ENCODE measurements at places on chromosomes 6 and 20. TPM values are rescaled to one million over a fixed set of nuclear protein-coding genes. Genes with fewer than 3 reads are reported as not detected.
A peak's percentile ranks its signal among the peaks of the same experiment; 100 is the strongest.

DNA sequence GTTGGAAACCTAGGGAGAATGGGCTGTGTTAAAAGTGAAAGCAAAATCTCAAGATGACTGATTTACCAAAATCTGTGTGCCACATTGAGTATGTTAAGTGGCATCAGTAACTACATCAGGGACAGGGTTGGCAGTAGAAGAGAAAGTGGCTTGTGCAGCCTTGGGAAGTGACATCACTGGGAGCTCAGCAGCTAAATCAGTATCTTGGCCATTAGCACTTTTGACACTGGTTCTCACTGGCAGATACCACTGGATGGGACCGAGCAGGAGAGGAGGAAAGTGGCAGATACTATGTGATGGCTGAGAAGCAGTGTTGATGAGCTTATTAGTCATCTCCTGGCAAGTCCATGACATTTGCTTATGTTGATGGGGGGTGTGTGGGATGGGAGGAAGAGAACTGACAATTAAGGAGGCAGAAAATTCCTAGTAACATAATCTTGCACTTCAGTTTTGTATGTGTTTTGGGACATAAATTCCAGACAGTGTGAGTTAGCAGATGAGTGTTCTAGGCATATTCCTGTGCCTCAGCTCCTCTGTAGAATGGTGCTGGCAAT lies 322.2 kb downstream of the SOX4 start:
- DNase-seq, result no peak

Gene SOD2
- total RNA-seq, result 271 TPM

DNA sequence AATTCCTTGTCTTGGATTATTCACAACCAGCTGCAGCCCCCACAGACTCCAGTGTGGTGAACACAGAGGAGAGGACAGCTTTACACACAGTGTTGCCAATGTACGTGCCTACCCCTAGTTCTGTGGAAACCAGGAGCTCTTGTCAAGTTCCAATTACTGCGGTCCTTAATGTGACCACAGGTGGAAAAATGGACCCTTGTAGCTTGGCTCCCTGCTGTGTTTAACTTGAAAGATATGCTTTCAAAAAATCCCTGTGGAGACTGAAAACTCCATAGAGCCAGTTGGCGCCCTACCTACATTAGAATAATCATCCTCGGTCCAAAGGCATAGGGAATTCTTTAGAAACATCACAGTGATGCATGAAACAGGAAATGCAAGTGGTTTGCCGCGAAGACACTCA lies 118.3 kb upstream of the SLC22A23 start:
- no peak for DNase-seq

DNA sequence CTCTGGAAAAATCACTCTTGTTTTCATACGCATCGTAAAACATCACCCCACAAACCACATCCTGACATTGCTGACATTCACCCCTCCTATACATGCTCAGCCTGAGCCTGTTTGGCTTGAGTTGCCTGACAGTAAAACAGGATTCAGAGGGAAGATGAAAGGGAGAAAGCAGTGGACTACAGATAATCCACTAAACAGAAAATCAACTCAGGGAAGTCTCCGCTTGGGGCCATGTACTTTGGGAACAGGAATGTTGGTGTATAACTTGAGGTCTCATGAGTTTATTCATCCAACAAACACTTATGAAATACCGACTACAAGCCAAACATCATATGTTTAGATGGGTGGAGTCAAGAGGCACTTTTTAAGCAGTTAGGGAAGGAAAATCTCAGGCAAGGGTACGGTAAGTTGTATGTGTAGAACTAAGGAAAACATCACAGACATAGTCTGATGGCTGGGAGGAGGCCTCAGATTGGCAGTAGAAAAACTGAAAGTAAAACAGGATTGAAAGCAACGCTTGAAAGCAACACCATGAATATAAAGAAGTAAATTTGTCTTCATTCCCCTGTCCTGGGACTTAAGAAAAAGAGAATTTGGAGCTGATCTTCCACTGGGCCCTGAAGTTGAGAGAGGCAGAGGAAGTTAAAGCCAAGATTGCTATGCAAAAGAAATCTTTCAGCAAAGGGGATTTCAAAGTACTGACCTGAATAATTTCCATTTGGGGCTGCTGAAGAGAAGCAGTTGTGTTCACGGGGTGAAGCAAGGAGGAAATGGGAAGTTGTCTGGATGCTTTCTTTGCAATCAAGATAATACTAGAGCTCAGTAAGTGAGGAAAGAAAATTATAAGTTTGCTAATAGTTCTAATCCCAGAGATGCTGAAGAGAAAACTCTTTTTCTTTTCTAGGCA lies 28.8 kb downstream of the PDE7B start:
- peak; percentile 14 for DNase-seq

Gene ARHGAP18
- 6.0 TPM for total RNA-seq

DNA sequence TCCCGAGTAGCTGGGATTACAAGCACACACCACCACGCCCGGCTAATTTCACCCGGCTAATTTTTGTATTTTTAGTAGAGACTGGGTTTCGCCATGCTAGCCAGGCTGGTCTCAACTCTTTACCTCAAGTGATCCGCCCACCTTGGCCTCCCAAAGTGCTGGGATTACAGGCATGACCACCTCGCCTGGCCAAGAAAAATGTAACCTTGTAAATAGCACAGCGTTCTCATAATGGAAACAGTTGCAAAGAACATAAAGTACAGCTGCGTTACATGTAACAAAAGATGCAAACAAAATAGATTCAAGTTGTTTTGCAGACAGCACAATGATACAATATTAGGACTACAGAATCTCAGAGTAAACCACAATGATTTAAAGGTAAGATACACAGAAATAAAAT lies 14.6 kb downstream of the TLDC2 start:
- no peak for DNase-seq

GRCh38 chr6:154928325-154928922 lies 66.7 kb upstream of the TIAM2 start:
- peak; percentile 58 for DNase-seq

Gene ZNF292
- 36.2 TPM for total RNA-seq

DNA sequence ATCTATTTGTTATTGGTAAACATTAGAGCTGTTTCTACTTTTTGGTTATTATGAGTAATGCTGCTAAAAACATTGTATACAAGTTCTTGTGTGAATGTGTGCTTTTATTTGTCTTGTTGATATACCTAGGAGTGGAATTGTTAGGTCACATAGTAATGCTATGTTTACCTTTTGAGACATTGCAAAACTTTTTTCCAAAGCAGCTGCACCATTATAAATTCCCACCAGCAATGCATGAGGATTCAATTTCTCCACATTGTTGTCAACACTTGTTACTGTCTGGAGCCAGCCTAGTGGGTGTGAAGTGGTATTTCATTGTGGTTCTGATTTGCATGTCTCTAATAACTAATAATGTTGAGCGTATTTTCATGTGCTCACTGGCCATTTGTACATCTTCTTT lies 145.9 kb downstream of the CCDC170 start:
- no peak for DNase-seq

Gene PBOV1
- total RNA-seq, result not detected

GRCh38 chr6:106705156-106705555 lies 75.8 kb downstream of the QRSL1 start:
- DNase-seq, result no peak

GRCh38 chr20:20435453-20435852 lies 67.5 kb downstream of the INSM1 start:
- no peak for DNase-seq

GRCh38 chr6:149728499-149729234 lies 10.8 kb upstream of the LATS1 start:
- no peak for DNase-seq

DNA sequence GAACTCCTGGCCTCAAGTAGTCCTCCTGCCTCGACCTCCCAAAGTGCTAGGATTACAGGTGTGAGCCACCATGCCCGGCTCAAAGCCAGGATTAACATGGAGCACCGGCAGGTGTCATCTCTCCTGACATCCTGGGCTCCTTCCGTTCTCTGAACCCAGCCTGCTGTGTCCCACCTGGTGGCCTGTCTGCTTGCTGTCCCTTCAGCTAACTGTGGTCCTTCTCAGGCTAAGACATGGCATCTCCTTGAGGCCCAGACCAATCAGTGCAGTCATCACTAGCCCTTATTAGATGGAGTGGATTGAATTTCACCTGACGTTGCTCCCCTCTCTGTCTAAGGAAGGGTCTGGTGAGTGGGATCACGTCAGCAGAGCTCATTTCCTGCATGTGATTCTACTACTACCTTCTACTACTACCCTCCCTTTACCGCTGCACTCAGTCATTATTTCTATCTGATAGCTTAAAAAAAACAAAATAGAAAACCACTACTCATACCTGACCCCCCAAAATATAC lies 28.0 kb upstream of the SYNJ2 start:
- DNase-seq, result no peak

GRCh38 chr6:49410564-49410963 lies 52.5 kb downstream of the MMUT start:
- DNase-seq, result no peak

DNA sequence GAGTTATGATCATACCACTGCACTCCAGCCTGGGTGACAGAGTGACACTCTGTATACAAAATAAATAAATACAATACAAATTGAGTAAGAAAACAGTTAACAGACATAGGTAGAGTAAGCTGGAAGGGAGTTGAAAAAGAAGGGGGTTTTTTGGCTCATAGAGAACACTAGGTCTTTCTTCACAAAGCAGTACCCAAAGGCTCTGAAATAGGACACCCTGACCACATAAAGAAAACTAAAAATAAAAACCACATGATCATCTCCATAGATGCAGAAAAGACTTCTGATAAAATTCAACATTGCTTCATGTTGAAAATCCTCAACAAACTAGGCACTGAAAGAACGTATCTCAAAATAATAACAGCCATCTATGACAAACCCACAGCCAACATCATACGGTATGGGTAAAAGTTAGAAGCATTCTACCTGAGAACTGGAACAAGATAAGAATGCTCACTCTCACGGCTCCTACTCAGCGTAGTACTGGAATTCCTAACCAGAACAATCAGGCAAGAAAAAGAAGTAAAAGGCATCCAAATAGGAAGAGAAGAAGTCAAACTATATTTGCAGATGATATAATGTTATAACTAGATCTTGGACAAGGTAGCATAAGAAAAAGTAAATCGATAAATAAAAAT lies 48.6 kb downstream of the TOMM6 start:
- no peak for DNase-seq

DNA sequence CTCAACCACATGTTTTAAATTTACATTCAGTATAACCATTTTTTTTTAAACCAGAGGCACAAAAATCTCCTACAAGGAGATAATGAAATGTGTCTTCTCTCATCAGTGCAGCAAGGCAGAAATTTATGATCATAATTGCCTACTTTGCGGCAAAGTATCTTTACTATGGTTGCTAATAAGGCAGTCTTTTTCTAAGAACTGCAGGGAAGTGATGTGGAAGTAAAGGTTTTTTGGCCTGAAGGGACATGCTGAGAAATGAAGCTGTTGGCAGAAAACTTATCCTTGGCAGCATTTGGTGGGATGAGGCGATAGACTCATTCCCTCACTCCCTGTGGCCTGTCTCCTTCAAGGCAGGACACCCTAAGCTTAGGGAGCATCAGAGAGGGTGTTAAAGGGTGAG lies 48.7 kb downstream of the SCGN start:
- no peak for DNase-seq

- no peak for DNase-seq
Observed at GRCh38 chr20:44720621-44720996, 5.4 kb downstream of the CCN5 start.

Gene TAPBP
- total RNA-seq, result 196 TPM

DNA sequence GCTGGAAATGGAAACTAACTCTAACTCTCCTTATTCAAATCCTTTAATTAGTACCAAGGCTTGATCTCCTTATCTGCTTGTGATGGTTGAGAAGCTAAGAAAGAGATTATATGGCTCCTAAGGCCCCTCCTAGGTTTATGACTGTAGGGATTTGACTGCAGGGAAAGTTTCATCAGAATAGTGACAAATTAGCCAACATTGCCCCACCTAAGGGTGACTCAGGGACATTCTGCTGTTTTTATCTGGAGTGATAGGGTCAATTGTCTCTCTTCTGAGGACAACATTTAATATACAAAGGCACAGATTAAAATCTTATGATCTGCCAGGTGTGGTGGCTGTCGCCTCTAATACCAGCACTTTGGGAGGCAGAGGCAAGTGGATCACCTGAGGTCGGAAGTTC lies 138.1 kb upstream of the MARCKS start:
- peak; percentile 47 for DNase-seq

DNA sequence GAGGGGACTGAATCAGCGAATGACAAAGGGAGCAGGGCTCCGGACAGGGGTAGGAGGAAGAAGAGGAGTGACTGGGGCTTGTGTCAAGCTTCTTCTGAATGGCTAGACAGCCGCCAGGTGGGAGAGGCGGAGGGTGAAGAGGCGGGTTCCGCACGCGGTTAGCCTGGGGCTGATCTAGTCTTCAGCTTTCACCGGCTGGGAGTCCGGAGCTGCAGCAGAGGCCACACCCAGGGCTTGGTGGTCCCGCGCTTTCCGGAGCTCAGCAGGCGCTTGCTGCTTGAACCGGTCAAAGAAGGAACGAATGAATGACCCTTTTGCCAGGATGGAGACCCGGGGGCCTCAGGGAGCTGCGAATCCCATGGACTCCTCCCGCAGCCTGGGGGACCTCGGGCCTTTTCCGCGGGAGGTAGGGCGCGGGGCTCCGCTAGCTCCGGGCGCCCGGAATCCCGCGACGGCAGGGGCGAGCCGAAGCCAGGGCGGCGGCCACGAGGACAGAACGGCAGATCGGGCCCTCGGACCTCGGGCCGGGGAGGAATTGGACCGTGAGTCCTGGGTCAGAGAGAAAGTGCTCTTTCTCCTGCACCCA lies at the start of gene C6orf141:
Gene C6orf141 (plus strand): TSS at position 177 of the 586 bp plus-strand sequence. CDS start 125 bp downstream, at position 302.
- DNase-seq, result peak; percentile 76

Gene BMP6
- total RNA-seq, result 8.2 TPM

GRCh38 chr6:83908813-83909212 lies 49.3 kb downstream of the CYB5R4 start:
- no peak for DNase-seq

DNA sequence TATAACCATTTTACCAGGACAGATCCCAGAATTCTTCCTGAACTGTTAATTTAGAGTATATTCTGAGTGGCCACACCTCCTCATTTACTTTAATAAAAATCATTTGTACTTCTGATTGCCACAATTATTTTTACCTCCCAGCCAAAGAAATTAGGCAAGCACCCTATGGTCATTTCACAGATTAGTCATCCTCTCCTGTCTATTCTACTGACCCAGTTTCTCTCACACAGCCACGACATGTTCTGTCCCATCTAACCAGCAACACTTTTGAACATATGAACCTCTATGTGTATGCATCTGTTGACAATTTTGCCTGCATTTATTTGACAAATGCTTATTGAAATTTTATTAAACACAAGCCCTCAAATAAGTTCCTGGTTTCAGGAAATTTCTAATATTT lies 202.6 kb upstream of the STXBP5 start:
- no peak for DNase-seq

Gene TSBP1
- total RNA-seq, result not detected

- peak; percentile 8 for DNase-seq
Observed at GRCh38 chr20:23145281-23145700, 59.2 kb upstream of the CD93 start.
